A549 treated with Mapracorat at 1 μM for 4 hours (cell line): ENCODE measurements at places on chromosomes 7 and 10. TPM values are rescaled to one million over a fixed set of nuclear protein-coding genes. Genes with fewer than 3 reads are reported as not detected.

Gene CAMK2B
- total RNA-seq: 0.12 to 0.58 TPM (median 0.23 TPM) in 5 replicates

Gene CPA4
- total RNA-seq: 3.3 to 5.3 TPM (median 4.3 TPM) in 5 replicates

Gene PALD1
- total RNA-seq: 5.8 to 7.4 TPM (median 6.7 TPM) in 5 replicates

Gene FAM25C
- total RNA-seq: 1.2 to 1.7 TPM in 2 of 5 replicates, not detected in the others

Gene TCAF2
- total RNA-seq: 0.80 to 1.3 TPM (median 1.0 TPM) in 5 replicates

Gene TMEM178B
- total RNA-seq: 1.3 to 1.9 TPM (median 1.5 TPM) in 5 replicates

Gene PAPOLB
- total RNA-seq: not detected in 5 replicates

Gene SLC26A5
- total RNA-seq: not detected in 5 replicates

Gene TBX20
- total RNA-seq: 1.5 to 2.5 TPM (median 2.3 TPM) in 5 replicates

Gene PLXNA4
- 0.66 to 1.3 TPM (median 0.94 TPM) in 5 replicates for total RNA-seq

Gene LLCFC1
- not detected in 5 replicates for total RNA-seq

Gene TMEM130
- 0.27 to 0.59 TPM (median 0.37 TPM) in 5 replicates for total RNA-seq

Gene GFRA1
- total RNA-seq: 8.5 to 11.6 TPM (median 9.8 TPM) in 5 replicates

Gene TAS2R3
- not detected in 5 replicates for total RNA-seq

Gene CYP2W1
- 0.10 TPM in 1 of 5 replicates, not detected in the others for total RNA-seq

Gene OR2A42
- not detected in 5 replicates for total RNA-seq

Gene DOCK4
- 4.8 to 7.6 TPM (median 6.7 TPM) in 5 replicates for total RNA-seq

Gene C10orf143
- total RNA-seq: 0.66 to 1.00 TPM (median 0.81 TPM) in 5 replicates

Gene IL6
- total RNA-seq: 1.1 to 3.5 TPM (median 1.6 TPM) in 5 replicates

Gene CHST15
- 7.0 to 8.5 TPM (median 7.7 TPM) in 5 replicates for total RNA-seq

Gene PKD1L1
- total RNA-seq: 0.07 to 0.44 TPM (median 0.32 TPM) in 5 replicates

Gene CRHR2
- total RNA-seq: 0.05 to 0.08 TPM (median 0.05 TPM) in 4 of 5 replicates, not detected in the other

Gene CCDC172
- not detected in 5 replicates for total RNA-seq

Gene MORN4
- 6.3 to 8.1 TPM (median 7.0 TPM) in 5 replicates for total RNA-seq

Gene STEAP2
- 2.9 to 4.2 TPM (median 3.8 TPM) in 5 replicates for total RNA-seq

Gene PIK3AP1
- 0.56 to 1.5 TPM (median 0.64 TPM) in 5 replicates for total RNA-seq

Gene GPR158
- total RNA-seq: 0.05 to 0.07 TPM (median 0.06 TPM) in 5 replicates

Gene HKDC1
- total RNA-seq: 8.7 to 13.7 TPM (median 10.3 TPM) in 5 replicates

Gene DGKB
- total RNA-seq: not detected in 5 replicates

Gene KLLN
- total RNA-seq: 0.41 to 0.66 TPM (median 0.49 TPM) in 5 replicates

Gene ABLIM1
- total RNA-seq: 31.1 to 42.0 TPM (median 34.1 TPM) in 5 replicates

Gene SPDYE6
- not detected in 5 replicates for total RNA-seq

Gene HYAL4
- 0.08 TPM in 1 of 5 replicates, not detected in the others for total RNA-seq

Gene TMEM196
- total RNA-seq: not detected in 5 replicates
